Non-pigmented ciliary epithelial cell (primary cell): ENCODE measurements at places on chromosomes 12 and 14.
A peak's percentile ranks its signal among the peaks of the same experiment; 100 is the strongest.

- DNase-seq: no peak
Measured at GRCh38 chr14:101110729-101111619, 207.5 kb upstream of the RTL1 start.

GRCh38 chr14:71665157-71665556 is 267.1 kb upstream of the RGS6 start:
- DNase-seq: no peak

DNA sequence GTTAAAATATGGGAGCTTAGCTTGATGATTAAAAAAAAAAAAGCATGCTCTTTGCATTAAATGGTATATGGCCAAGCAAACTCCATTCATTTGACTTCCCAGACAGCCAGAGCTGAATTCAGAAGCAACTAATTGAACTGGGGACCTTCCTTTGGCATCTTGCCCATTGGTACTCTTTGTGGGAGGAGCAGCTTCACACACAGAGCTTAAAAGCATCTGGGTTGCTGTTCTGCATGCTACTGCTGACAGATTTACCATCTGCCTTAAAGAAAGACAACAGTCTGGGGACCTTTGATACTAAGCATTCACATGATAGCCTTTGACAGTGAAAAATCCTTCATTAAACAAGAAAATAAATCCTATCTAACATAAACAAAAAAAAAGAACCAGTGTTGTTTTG is 977.9 kb downstream of the TMTC2 start:
- no peak for DNase-seq

GRCh38 chr12:119245904-119246494 is 67.3 kb downstream of the HSPB8 start:
- no peak for DNase-seq

- no peak for DNase-seq
Measured at GRCh38 chr12:45354399-45354798, 138.5 kb downstream of the ANO6 start.

DNA sequence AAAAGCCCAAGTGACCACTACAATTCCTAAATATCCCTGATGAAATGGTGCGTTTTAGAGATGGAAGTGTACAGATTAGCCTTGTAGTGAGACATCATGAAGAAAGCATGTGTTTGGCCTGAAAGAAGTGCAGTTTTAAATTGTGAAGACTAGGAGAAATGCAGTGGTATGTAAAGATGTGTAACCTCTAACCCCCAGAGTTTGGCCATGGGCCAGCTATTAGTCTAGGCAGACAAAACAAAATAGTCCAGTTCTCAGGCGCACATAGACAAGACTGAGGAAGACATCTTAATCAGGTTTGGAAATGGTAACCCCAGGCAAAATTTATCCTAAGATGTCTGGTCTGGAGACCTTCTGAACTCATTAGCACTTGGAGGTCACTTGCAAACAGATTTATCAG is 23.4 kb downstream of the WBP11 start:
- no peak for DNase-seq

DNA sequence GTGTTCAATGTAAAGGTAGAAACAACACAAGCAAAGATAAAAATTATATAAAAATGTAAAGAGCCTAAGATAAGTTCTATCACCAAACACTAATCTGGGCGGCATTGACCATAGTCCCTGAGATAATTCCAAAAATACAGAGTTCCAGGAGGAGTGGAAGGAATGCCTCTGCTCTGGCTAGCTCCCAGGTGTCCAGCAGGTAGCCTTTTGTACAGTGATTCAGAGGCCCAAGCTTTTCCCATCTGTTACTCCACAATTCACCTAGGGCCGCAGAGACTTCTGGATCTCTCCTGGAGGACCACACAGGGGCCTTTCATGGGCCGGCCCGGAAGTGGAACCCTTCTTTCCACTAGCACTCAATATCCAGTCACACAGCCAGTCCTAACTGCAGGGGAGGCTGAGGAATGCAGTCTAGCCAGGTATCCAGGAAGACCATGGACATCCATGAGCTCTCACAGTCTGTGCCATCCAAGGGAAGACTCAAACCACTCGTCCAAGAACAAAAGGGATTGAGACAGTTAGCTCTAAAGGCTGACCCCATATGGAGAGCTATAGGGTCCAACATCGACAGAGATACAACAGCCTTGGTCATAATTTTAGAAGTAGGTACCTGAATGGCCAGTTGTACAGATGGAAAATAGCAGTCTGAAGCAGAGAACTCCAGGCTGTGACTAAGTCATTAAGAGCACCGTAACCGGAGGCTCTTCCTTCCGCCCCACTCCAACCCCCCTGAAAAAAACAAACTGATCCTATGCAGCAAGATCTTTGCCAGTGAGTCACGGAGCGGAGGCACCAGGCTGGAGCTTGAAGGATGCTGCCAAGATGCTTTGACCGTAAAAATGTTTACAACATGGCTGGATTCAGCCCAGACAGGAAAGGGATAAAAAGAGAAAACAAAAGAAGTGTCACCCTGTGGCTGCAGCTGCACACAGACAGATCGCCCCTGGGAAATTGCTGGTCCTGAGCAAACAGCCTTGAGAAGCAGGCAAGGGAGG is 204.8 kb downstream of the NUAK1 start:
- peak; percentile 98 for DNase-seq

GRCh38 chr12:69254046-69254445 is 14.7 kb downstream of the CPSF6 start:
- DNase-seq: no peak

DNA sequence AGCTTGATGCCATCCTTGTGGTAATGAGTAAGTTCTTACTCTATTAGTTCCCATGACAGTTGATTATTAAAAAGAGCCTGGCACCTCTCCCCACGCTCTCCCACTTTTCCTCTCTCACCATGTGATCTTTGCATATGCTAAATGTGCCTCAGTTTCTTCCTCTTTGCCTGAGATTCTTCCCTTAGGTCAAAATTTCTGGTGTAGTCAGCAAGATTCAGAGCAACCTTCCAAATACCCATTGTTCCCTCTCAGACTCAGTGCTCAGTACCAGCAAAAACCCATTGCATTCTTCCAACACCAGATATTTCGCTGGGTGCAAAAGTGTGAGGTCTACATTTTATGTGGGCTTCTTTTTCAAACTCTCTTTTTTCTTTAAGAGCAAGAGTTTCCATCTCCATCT is 10.8 kb upstream of the USP15 start:
- DNase-seq: no peak

DNA sequence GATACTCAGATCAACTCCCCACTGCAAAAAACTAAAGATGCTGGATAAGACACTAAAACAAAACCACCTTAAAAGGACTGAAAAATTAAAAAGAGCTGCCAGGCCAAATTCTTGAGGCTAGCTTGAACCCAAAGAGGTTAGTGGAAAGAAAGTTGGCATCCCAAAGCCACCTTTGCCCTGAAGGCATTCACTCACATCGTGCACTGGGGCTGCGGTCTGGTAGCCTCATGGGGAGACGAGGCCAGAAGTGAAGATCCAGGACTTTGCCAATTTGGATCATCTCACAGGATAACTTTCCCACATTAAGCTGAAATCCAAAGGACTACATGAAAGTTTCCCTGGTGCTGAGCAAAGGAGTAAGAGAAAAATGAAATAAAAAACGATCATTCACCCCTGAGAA is 63.9 kb downstream of the EFCAB11 start:
- no peak for DNase-seq

DNA sequence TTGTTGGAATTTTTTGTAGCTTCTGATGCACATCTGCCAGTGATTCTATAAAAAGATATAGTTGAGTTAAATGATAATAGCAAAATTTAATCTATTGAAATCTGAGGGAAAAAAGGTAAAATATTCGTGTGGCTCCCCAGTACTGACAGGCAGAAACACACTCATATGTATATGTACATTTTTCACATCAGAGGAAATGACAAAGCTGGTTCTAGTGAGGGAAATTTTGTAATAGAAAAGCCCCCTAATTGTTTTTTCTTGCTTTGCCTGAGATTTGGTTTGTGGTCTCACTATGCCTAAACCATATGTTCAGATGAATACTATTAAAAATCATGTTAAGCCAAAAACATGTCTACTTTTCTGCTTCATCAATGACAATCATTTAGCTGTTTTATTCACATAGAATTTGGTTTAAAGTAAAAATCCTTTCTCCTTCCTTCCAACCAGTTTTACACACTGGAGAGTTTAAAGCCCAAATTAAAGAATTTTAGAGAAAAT is 203.5 kb downstream of the ANO6 start:
- no peak for DNase-seq
